ENCODE measurements at places on chromosomes 11 and 22.

GRCh38 chr22:27349456-27349855, 452.1 kb downstream of the MN1 start:
- no peak for DNase-seq

- DNase-seq, result peak; percentile 66
Measured at GRCh38 chr22:36439481-36440271, 41.8 kb downstream of the TXN2 start.

- no peak for DNase-seq
Measured at GRCh38 chr11:57073128-57073527, 84.4 kb downstream of the OR5AK2 start.

DNA sequence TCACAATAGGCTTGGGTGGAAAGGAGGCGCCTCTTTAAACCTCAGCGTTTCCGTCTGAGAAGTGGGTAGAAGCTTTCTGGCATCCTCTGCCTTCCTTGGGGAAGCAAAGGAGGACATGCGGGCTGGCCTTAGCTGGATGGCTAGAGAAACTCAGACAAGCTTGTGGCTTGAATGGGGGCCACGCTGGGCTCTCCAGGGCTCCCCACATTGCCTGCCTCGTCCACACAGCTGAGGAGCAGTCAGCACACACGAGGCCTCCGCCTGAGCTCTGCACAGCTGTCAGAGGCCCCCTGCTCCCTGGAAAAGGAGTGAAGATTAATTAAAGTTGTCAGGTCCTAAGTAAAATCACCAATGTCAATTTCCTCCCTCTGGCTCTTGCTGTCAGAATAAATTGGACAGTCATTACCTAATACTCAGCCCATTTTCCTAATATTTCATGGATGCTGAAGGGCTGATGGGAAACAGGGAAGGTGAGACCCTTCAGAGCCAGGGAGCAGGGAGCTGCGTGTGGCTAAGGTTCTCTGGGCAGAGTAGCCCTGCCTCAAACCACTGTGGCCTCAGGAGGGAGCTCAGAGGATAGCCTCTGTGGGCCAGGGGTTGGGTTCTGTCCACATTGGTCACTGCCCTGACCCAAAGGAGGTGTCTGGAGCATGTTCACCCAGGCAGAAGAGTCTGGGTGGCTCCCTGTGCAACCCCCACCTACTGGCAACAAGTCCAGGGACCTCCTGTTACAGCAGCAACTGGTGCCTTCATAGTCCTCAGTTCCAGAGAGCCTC, 118.3 kb upstream of the CD82 start:
- no peak for DNase-seq

DNA sequence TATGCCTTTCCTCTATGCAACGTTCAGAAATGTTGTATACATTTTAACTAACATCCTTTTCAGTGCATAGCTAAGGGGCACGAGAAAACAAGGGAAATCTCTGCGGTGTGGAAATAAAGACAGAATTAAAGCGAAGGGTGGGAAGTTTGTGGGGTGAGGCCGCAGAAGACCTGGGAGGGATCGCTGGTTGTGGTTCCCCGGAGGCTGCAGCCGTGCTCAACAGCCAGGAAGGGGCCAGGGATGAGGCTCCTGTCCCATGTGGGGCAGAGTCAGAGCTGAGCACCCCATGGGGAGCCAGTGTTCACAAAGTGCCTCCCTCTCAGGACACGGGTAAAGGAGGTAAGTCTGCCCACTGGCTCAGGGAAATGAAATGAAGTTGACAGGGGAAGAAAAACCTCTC, 67.5 kb downstream of the MYEOV start:
- no peak for DNase-seq

- DNase-seq, result no peak
Measured at GRCh38 chr11:75715688-75716087, 1.9 kb upstream of the MOGAT2 start.

GRCh38 chr22:38067028-38067415, 9.8 kb downstream of the PICK1 start:
- DNase-seq, result no peak

DNA sequence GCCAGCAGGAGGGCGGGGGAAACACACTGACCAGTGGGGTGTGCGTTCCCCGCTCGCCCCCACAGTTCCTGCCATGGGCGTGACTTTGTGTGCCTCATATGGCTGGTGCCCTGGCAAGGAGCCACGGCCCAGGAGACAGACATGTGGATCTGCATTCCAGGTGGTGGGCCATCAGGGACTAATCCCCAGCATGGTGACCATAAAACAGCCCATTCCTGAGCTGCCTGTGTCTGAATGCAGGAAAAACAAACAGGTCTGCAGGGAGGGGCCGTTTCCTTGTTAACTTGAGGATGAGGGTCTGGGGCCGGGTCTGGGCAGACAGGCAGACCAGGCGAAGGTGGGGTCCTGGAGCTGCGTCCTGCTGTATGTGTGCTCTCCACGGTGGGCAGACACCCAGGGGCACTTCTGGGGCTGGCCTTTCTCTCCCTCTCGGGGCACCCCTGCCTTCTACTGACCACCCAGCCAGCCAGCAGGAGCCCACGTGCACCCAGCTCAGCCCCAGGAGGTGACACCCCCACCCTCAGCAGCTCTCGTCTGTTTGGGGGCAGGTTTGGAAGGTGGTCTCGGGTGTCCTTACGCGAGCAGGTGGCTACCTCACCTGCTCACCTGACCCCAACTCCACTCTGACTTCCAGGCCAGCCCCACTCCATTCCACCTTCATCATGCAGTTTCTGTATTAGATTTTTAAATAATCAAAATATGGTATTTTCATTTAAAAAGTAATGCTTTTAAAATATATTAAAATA, 120.3 kb downstream of the KCNQ1OT1 start:
- DNase-seq, result no peak

- no peak for DNase-seq
Measured at GRCh38 chr11:127042445-127042844, 41.9 kb upstream of the KIRREL3 start.

- DNase-seq, result peak; percentile 84
Measured at GRCh38 chr11:57460022-57460757, at the start of gene RTN4RL2. RTN4RL2 (plus strand) TSS chr11:57460528; CDS start chr11:57460866, 338 bp downstream.

DNA sequence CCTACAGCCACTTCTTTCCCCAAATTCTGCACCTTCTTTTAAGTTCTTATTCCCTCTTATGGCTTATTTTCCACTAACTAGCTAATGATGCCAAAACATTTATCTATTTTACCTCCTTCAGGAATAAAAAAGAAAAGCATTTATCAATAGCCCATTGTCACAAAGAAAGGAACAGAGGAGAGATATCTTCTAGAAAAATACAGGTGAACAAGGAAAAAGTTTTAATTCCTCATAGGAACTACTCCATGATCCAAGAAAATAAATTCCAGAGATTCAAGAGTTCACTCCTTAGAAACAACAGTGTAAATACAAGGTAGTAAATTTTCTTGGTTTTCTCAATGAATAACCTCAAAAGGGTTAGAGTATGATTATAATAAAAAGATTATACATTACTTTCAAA, 52.6 kb upstream of the TOP3B start:
- no peak for DNase-seq

- DNase-seq, result no peak
Measured at GRCh38 chr22:24412274-24412673, 15.1 kb upstream of the ADORA2A start.

DNA sequence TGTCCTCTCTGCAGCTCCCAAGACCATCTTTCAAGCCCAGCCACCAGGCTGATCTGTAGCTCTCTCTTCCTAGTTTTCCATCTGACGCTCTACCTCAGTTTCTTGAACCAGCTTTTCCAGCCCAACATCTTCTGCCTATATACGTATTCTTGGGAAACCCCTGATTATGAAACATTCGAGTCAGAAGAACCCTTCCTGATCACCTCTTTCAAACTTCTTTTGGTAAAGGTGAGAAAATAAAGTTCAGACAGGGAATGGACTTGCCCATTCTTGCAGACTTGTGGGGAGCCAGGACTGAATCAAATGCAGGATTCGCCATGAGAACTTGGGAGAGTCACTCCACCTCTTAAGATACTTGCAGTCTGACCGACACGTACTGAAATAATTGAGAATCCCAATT, 169.5 kb upstream of the NARS2 start:
- no peak for DNase-seq

DNA sequence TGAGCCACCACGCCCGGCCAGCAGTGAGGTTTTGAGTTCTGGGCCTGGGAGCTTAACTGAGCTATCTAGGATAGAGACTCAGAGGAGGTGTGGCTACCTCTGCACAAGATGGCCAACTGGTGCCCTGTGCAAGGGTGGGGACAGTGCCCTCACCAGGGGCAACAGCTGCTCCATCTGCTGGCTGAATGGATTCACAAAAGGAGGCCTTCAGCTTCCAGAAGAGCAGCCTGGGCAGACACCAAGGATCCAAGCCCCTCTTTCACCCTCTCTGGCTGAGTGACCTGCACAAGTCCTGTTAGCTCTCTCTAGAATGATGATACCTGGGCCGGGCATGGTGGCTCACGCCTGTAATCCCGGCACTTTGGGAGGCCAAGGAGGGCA, 33.5 kb upstream of the BAIAP2L2 start:
- no peak for DNase-seq

DNA sequence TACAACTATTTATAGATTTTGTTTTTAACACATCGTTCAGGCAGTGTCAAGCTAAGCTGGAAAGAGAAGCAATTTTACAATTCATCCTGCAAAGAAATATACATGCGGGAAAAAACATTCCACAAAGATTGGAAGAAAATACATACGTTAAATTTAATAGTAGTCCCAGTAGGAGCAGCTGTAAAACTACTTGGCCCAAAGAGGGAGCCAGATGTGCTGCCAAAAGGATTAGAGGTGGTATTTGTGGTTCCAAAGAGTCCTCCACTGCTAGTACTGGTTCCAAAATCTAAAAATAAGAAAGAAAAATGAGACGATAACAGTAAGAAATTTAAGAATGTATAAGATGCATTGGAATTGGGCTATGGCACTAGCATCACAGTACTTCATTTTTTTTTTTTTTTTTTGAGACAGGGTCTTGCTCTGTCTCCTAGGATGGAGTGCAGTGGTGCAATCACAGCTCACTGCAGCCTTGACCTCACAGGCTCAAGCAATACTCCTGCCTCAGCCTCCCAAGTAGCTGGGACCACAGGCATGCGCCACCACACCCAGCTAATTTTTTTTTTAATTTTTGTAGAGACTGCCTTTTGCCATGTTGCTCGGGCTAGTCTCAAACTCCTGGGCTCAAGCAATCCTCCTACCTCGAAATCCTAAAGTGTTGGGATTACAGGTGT, 21.5 kb downstream of the NUP98 start:
- DNase-seq, result no peak

DNA sequence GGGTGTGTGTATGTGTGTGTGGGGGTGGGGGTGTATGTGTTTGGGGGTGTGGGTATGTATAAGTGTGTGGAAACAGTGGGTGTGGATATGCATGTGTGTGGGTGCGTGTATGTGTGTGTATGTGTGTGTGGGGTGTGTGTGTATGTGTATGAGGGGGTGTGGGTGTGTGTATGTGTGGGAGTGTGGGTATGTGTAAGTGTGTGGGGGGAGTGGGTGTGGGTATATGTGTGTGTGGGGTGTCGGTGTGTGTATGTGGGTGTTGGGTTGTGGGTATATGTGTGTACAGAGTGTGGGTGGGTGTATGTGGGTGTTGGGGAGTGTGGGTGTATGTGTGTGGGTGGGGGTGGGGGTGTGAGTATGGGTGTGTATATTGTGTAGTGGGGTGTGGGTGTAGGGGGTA, 206.0 kb downstream of the OPCML start:
- no peak for DNase-seq

GRCh38 chr11:73397468-73398131, 21.4 kb downstream of the RELT start:
- DNase-seq, result no peak

DNA sequence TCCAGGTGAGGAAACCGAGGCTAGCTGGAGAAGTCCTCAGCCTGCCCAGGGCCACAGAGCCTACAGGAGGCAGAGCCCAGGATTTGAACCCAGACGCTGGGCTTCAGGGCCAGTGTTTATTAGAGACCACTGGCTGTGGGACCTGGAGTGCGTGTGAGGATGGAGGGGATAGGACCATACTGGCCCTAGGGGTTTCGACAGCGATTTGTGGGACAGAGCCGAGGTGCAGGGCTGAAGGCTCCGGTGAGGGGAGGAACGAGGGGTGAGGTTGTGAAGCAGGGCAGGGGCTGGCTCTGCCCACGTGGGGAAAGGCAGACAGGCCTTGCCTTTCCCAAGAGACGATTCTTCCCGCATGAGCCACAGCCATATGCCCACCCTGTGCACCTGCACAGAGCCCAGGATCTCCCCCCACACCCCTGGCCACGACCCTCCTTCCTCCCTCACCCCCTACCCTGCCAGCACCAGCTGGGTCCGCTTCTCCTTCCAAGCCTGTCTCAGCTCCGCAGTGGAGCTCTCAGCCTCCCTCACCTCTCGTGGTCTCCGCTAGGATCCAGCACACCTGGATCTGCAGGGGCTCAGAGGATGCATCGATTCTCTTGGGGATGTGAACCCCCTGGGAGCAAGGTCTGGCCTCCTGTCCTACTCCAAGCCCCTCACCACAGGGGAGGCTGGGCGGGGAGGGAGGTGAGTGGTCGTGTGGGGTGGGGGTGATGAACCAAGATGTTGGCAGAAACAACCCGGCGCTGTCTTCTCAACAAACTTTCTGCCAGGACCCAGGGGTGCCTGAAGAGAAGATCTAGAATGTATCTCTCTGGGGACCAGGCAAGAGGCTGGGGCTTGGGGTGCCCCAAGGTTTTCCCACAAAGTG, 58.4 kb downstream of the RTL6 start:
- no peak for DNase-seq

DNA sequence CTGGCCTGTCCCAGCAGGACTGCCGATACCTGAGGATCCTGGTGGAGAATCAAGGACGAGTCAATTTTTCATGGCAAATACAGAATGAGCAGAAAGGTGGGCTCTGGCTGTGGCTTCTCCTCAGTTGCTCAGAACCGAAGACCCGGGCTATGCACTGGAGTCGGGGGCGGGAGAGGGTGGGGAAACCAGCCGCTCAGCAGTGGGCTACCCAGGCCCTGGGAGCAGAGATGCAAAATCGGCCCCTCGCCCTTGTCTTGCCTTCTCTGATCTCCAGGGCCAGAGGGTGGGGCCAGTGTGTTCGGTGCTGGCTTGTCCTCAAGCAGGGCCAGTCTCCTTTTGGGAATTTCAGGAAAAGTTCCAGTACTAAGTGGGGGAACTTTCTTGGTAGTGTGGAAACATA, 18.4 kb upstream of the GLB1L2 start:
- DNase-seq, result no peak

DNA sequence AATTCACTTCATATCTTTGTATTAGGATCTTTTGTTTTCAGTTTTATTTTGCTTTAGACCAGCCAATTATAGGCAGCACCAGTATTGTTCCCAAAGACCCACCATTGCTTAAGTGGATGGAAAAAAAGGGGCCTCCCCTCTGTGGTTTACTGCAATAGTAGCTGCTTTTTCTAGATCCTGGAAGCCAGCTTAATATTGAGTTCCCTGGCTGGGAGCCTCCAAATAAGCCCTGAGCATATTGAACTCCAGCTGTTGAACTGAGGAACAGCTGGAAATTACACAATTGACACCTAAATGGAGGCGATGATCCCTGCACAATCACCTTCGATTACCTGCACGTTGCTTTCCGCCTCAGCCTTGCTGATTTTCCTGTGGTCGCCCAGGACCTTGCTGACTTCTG, 576.0 kb downstream of the SOX6 start:
- no peak for DNase-seq

Data from K562 (cell line).